H54 (cell line): ENCODE measurements at places on chromosomes 6 and 20.

DNA sequence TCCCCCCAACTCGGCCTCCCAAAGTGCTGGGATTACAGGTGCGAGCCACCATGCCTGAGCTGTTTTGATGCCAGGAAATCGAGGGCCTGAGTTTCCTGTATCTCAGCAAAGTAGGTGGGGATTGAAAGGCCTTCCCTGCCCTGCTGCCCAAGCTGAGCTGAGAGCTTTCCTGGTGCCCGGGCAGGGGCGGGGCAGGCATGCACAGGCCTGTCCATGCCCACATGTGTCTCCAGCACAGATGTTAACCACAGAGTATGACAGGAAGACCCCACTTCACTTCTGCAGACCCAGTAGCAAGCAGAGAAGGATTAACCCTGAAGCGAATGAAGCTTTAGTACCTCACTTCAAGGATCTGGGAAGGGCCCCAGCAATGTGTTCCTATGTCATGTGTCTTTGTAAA is 66.0 kb downstream of the GPR6 start:
- DNase-seq = no peak

DNA sequence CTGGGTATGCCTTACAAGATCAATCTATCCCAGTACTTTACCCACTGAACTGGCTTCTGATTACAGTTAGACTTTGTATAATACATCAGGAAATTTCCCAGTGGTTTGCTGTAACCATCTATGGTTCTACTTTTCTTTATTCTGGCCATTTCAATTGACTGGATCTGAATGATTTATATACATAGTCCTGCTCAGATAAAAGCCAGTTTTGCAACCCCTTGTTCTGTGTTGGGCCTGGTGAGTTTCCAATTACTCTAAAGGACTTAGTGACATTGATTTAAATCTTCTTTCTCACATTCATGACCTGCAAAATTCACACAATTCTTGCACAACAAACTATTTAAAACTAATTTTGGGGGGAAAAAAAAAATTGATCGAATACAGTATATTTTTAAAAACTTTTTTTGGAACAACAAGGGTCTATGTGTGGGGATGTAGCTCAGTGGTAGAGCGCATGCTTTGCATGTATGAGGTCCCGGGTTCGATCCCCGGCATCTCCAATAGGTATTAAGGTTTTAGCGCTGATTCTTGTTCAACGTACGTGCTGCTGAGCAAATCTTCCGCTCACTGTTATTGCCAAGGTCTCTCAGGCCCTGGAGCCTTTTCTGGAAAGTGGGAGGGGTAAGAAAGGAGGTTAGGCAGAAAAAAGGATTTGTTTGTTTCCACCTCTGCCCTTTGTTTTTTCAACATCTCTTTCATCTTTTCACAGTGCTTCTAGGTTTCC is 117.5 kb downstream of the GPX5 start:
- DNase-seq = peak; percentile 39

GRCh38 chr20:38131588-38132121 is 33.4 kb downstream of the TGM2 start:
- DNase-seq = no peak

- DNase-seq = no peak
Observed at GRCh38 chr6:127496471-127496870, 22.7 kb downstream of the MTCL3 start.

- no peak for DNase-seq
Observed at GRCh38 chr6:11271228-11272020, 39.0 kb upstream of the NEDD9 start.

GRCh38 chr20:17538517-17539170 is 7.5 kb upstream of the BFSP1 start:
- no peak for DNase-seq

DNA sequence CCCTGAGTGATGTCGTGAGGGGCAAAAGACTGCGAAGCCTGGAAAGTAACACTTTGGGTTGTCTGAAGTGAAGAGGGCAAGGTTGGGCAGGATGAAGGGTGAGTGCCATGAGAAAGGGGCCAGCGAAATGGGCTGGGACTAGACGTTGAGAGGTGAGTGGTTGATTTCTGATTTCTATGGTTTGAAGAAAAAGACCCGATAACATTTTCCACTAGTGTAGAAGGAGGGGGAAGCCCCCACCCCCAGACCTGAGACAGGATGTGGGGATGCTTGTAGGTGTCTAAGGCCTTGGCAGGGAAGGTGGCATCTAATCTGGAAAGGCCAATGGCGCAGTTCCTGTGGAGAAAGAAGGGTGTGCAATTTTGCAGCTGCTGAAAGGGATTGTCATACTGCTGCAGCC is 25.3 kb upstream of the KIF3B start:
- DNase-seq = no peak

GRCh38 chr6:133542056-133542821 is 301.1 kb downstream of the EYA4 start:
- DNase-seq = no peak

DNA sequence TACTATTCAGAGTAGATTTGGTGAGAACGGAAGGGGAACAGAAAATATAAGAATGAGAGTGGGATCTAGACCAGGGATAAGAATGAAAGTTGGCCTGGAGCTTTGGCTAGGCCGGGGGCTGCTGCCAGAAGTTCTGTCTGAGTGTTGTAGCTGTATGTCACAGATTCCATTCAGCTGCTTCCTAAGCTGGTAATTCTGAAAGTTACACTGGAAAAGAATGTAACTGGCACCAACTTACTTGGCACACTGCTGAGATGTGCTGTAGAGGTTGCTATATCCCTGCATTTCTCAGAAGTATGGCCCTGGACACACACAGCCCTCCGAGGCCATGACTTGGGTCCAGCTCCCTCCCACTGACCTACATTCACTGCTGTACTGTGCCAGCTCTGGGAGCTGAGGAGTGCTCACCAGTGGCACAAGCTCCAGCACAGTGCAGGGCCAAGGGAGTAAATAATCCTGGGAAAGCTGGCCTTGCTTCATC is 25.8 kb upstream of the TMEM217 start:
- DNase-seq = no peak

- no peak for DNase-seq
Observed at GRCh38 chr6:14290772-14291330, 173.3 kb downstream of the CD83 start.

- peak; percentile 80 for DNase-seq
Observed at GRCh38 chr20:62900052-62900691, 26.1 kb downstream of the DIDO1 start.

DNA sequence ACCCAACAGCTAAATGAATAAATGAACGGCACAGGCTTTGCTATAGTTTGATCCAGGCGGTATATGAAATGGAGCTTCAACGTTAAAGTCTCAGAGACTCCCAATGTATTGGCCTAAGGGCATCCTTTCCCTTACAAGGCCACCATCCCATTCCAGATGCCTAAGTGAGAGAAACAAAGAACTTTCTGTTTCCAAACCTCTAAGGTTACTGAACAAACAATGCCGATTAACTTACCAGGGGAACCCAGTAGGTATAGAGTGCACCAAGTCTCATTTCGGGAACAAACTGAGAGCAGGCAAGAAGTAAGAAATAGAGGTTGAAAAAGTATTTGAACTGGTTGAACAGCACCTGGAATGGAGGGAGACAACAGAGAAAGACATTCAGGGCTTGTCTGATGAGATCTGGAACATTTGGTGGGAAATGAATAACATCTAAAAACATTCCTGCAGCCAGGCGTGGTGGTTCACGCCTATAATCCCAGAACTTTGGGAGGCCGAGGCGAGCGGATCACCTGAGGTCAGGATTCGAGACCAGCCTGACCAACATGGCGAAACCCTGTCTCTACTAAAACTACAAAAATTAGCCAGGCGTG is 42.5 kb downstream of the ATP9A start:
- DNase-seq = no peak

DNA sequence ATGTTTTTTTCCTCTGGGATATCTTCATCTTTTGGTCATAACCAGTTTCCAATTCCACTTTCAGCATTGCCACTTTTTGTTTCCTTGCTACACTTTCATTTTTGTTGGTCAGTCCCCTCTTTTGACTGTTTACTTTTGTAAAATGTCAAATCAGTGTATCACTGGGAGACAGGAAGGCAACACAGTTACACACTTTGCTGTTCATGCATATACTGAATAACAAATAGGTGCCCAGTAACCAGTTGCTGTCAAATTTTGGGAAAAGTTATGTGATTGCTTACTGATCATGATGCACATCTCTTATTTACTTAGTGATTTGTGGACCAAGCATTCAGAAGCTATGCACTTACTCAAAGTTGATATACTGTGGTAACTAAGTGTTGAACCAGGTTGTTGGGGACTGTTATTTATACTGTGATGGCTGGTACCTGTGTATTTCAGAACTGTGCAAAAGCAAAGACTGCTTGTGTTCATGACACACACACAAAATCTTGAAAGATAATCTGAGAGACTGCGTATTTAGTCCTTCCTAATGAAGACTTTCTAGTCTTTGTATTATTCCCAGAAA is 41.0 kb downstream of the ZNF292 start:
- DNase-seq = no peak

GRCh38 chr20:42530191-42530590 is 659.5 kb downstream of the PTPRT start:
- DNase-seq = no peak

- no peak for DNase-seq
Observed at GRCh38 chr6:34072727-34073126, 73.2 kb downstream of the GRM4 start.

GRCh38 chr6:31204751-31205145 is 34.3 kb upstream of the POU5F1 start:
- DNase-seq = peak; percentile 18

DNA sequence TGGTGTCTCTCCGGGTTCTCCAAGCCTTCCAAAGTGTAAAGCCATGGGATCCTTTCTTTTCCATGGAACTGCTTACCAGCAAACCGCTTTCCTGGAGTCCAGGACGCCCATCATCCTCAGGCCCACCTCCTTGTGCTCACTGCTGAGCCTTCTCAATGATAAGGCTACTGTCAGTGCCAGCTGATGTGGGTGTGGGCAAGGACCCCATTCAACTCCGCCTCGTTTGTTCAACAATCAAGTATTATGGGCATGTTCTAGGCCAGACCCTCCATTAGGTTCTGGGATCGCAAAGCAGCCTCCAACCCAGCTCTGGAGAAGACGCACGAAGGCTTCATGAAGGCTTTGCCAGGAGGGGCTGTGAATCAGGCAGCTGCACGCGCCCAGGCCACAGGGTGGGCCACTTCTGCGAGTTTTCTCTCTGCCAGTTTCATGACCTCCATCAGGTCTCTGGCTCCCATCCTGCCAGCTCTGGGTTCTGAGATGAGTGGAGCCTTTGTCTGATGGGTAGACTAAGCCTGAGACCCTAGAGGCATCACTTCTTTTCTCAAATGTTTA is 177.1 kb downstream of the MRPL14 start:
- no peak for DNase-seq

DNA sequence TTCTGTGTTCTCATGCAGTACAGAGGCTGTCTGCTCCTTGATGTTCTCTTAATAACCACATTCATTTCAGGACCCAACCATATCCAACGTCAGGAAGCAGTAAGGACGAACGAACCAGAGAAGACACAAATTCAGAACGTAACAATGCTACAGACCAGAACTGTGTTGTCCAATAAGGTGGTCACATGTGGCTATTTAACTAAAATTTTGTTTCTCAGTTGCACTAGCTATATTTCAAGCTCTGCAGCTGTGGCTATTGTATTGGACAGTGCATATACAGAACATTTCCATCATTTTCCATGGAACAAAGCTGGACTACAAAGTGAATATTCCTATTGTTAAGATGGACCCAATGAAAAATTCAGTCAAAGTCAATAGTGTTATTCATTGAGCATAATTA is 27.0 kb downstream of the MAP7 start:
- DNase-seq = no peak

DNA sequence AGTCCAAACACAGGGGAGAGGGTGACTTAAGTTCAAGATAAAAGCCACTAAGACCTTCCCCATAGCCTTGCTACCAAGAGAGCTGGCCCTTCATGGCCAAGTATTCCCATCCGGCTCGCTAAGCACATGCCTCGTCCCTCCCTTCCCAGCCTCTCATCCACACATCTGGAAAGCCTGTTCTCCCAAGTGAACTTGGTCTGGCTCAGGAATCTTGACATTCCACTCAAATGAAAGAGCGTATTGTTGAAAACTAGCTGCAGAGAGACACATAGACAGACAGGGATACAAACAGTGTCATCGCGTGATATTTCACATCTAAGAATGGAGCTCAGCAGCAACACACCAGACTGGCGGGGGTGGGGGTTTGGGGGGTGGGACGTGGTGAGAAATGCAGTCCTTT is 182.8 kb upstream of the FOXQ1 start:
- no peak for DNase-seq

- peak; percentile 56 for DNase-seq
Observed at GRCh38 chr6:42197555-42198362, 3.0 kb upstream of the GUCA1B start.

DNA sequence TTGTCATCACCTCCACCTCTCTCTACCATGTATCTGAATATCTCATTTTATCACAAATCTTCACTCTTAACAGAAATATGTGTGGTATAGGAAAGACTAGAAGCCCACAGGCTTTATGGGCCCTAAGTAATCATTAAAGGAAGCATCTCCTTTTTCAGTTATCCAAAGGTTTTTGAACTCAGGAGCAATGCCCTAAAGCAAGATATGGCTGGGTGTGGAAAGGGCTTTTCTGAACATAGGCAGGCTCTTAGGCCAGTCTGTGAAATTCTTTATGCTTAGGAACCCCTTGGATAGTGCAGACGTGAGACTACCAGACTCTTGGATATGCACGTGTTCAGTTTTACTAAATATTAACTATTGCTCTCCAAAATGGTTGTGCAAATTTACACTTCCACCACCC is 99.5 kb downstream of the ADTRP start:
- no peak for DNase-seq

DNA sequence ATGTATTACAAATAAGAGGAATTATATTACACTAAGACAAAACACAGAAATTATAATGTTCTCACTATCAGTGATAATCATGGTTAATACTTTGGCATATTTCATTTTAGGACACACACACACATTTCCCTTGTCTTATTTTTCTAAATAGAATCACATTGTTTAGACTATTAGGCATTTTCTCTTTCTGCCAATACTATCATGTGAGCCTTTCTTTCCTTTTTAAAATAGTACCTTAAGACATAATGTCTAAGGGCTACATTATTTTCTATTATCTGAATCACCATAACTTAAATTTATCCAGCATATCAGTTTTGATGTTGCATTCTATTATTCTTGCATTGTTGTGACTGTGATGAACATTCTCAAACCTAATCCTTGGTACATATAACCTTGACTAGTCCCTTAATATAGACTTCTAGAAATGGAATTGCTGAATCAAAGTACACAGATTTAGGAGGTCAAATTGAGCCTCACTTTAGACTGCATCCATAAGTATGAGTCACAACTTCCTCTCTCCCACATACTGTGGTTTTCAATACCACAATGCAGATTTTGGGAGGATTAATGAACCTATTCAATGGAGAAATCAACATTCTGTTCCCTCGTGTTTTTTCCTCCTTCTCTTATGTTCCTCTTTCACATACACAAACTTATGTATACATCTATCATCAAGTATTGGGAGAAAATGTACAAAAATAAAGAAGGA is 212.6 kb downstream of the MOXD1 start:
- no peak for DNase-seq
